ENCODE measurements at places on chromosomes 7 and 10.

GRCh38 chr10:99457813-99458212 lies 27.4 kb upstream of the GOT1 start:
- DNase-seq = no peak

DNA sequence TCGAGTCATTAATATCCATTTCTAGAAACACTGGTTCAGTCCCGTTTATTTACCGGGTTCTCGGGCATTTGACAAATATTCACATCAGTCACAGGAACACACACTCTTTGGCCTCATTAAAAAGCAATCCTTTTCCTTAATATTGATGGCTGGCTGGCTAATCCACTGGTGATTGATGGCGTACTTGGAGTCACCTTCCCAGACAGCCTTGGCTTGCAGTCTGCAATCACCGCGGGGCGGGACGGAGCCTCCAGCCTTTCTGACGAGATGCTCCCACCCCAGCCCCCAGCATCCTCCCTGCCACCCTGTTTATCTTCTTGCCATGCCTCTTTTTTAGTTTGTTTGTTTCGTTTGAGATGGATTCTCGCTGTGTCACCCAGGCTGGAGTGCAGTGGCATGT lies 36.6 kb downstream of the SRRM3 start:
- no peak for DNase-seq

DNA sequence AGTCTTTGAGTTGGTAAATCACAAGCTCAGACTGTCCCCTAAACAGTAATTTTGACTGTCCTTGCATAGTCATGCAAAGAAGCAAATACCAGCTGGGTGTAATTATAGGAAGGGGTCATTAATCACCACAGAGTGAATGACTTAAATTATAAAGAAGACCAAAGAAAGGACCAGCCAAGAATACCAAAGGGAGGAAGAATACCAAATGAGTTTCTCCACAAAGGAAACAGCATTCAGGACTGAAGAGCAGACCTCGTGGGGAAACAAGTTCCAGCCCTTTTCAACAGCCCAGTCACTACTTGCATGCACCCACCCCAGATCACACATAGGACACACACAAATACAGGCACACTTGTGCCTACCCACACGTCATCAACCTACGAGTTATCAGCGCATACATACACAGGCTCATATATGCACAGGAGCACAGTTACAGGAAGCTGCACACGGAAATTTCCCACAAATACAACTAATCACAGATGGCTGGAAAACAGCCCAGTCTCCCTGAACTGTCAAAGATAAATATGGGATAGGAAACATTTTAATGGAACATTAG lies 77.6 kb downstream of the DENND2A start:
- no peak for DNase-seq

GRCh38 chr7:144386741-144387140 lies 16.8 kb downstream of the NOBOX start:
- DNase-seq = no peak

DNA sequence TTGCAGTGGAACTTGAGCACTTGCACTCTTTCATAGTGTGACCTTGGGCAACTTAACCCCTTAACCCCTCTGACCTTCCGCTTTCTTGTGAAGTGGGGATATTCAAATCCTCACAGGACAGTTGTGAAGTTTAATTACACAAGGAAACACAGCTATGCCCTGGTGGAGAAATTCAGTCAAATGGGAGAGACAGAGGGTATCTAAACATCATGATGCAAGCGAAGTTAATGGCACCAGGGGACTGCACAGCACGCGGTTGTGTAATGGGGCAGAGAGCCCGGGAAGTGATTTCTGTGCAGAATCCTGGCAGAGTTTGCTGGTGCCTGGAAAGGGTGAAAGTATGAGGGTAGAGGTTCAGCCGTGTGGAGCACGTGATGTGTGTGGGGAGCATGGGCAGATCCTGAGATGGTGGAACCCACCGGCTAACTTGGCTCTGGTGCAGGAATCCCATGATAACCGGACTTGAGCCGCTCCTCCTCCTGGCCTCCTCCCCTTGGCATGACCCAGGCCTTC lies 51.7 kb downstream of the SNX10 start:
- DNase-seq = no peak

- no peak for DNase-seq
These were observed 146.6 kb upstream of the PDE1C start for GRCh38 chr7:32216759-32217158.

DNA sequence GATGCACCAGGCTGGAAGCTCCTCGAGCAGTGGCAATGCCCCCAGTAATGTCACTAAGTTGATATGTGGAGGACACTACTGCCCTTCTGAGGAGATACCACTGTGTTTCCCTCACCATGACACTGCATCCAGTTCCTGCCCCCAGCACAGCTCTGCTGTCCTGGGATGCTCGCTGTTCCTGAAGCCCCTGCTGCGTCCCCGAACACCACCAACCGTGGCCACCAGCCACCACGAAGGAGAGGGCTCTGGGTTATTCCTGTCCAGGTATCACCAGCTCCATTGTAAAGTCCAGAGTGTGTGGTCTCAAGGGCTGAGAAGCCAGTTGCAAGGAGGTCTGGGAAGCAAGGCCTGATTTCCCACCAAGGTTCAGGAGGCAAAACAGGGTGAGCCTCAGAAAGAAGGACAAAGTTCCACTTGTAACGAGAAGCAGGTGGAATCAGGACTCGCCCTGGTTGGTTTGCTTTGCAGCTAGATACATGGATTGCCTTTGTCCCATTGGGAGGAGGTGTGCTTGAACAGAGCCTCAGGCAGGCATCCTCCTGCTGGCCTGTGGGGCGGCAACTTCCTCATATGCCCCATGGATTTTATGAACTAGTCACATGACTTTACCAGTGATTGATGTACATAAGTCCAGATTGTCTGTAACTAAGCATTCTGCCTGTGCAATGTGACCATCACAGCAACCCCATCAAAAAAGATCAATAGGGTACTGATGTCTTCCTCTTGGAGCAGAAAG lies 427.0 kb upstream of the VSTM2A start:
- DNase-seq = no peak

DNA sequence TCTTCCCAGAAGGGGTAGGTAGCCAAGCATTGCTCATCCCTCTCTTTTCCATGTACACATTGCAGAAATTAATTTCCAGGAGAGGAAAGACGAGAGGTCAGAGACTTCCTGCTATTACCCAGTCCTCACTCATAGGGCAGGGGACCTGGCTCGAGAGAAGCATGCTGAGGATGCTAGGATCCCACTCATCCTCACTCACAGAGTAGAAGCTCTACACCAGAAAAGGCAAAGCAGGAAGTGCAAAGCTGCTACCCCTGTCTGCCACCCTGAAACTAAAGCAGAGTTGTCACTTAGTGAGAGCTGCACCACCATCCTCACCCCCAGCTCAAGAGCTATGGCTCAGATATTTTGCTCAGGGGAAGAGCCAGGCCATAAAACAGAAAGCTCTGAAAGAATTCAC lies 9.9 kb downstream of the OR9A2 start:
- no peak for DNase-seq

DNA sequence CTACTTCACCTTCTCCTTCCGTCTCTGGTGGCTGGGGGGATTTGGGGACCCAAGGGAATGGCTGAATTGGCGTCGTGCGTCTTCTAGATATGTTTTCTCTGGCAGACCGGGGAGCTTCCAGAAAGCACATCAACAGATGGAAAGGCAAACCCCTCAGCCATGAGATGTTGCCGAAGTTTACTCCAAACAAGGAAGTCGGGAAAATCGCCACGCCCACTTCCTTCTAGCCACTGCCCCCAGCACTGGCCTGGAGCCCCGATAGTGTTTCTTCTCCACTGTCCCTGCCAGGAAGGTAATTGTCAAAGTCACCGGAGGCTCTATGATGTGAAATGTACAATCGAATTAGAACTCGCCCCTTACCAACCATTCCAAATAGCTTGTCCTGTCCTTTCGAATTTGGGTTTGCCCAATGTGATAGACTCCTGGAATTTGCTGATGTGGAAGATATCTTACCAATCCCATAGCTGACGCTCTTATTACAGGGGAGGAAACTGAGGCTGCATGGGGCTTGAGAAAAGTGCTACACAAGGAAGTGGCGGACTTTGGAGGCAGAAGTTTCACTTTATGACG lies 191.0 kb downstream of the LSM5 start:
- no peak for DNase-seq

DNA sequence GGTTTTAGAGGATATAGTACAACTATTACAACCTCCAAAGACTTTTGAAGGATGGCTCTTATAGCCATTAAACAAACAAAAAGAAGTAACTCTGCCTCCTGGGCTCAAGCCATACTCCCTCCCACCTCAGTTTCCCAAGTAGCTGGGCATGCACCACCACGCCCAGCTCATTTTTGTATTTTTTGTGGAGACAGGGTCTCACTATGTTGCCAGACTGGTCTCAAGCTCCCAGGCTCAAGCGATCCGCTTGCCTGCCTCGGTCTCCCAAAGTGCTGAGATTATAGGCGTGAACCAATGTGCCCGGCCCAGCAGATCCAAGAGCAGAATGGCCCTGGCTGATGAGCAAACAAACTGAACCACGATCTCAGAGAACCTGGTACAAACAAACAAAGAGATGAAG lies 16.0 kb downstream of the NANOS1 start:
- DNase-seq = no peak

- DNase-seq = no peak
These were observed 20.4 kb downstream of the ITGB8 start for GRCh38 chr7:20350996-20351692.

- DNase-seq = no peak
These were observed 254.2 kb upstream of the C7orf33 start for GRCh38 chr7:148336411-148336810.

- DNase-seq = no peak
These were observed 6.2 kb downstream of the PIK3AP1 start for GRCh38 chr10:96714031-96714590.

DNA sequence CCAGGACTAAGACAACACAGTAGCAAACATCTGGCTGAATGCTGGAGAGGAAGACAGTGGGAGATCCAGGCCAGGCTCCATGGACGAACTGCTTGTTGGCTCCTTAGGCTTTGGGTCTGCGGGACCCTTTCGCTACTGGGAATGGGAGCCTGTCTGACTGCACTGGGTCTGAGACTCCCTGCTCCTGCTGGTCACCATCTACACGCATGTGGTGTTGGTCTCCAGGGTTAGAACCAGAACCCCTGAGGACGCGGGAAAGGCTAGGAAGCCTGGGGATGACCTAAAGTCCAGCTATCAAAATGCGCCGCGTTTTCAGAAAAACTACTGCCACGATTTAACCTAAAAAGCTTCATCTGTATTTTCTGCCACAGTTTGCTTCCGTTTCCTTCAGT lies 817 bp upstream of the DNAJB6 start:
- DNase-seq = no peak

GRCh38 chr7:7191137-7191536 lies 8.8 kb downstream of the C1GALT1 start:
- DNase-seq = no peak

GRCh38 chr7:136399385-136399784 lies 422.2 kb upstream of the MTPN start:
- no peak for DNase-seq

DNA sequence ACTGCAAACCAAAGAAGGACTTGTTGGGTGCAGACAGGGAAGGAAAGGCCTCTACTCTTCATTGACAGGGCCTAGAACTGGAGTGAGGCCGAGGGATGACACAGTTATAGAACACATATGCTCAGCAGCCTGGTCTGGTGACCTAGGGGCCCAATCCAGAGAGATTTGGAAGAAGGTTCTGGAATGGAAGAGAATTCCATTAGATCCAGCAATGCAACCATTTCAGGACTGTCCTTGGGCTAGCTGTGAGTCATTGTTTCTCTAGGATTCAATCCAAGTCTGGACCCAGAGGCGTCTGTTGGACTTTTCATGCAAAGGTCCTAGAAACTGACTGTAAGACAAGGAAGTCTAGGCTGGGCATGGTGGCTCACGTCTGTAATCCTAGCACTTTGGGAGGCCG lies 59.2 kb downstream of the WIPF3 start:
- DNase-seq = no peak

GRCh38 chr7:24879291-24879690 lies 100.7 kb downstream of the OSBPL3 start:
- no peak for DNase-seq

GRCh38 chr7:155224116-155224811 lies 73.4 kb upstream of the INSIG1 start:
- no peak for DNase-seq

- no peak for DNase-seq
These were observed 20.1 kb downstream of the CYTH3 start for GRCh38 chr7:6252341-6252746.

DNA sequence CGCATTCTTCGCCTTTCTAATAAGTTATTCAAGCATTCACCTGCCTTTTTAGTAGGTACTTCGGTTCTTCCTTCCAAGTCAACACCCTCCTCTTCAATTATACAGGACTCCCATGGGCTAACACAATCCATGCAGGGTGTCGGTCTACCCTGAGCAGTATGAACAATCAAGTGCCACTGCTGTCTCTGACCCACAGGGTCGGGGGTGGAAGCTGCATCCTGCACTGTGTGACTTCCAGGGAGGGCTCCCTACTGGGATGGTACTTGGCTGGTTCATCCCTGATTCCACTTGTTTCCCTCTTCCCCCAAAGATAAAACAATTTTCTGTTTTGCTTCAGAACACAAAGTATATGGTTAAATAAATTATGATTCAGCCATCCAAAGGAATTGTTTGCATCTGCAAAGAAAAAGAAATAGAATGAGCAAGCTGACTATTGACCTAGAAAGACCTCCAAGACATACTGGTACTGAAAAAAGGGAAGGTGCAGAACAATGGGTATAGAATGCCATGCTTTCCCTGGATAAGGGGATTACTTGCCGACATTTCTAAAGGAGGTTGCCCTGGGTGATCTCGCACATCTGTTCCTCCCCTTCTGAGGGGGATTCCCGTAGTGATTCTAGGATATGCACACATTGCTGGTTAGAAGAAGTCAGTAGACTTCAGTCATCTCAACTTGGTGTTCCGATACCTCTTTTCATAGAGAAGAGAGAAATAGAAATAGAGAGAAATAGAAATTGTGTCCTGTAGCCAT lies 89.1 kb upstream of the AGR3 start:
- DNase-seq = no peak

GRCh38 chr10:60310740-60311139 lies 78.9 kb downstream of the ANK3 start:
- DNase-seq = no peak

DNA sequence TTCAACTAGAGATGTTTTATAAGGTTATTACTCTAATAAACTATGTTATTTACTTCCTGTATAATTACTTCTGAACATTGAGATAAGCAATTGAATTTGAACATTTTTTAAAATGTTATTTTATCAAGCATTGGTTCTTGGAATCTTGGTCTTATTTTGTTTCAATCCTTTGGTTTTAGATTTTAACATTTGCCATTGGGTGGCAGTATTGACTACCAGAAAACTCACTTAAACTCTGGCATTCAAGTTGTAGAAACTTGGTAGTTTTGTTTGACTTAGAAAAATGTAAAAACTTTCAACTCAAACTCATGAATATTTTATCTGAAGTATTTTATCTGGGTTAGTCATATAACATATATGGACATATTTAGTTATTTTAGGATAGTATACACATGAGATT lies 48.1 kb downstream of the ATRNL1 start:
- DNase-seq = no peak

- no peak for DNase-seq
These were observed 85.9 kb downstream of the BTAF1 start for GRCh38 chr10:92009445-92009844.

DNA sequence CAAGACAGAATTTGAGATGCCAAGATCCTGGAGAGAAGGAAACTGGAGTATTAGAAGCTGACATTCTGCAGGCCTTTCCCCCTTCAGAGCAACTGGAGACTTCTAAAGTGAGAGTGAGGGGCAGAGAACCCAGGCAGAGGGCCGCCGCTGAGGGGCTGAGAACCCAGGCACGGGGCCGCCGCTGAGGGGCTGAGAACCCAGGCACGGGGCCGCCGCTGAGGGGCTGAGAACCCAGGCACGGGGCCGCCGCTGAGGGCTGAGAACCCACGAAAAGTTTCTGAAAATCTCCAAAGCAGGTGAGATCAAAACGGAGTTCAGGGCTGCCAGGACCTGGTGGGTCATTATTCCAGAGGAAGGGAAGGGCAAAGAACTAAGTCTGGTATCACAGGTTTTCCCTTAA lies 126.2 kb downstream of the DLG5 start:
- DNase-seq = no peak
